Left kidney (tissue), 8 donors: ENCODE measurements at places on chromosomes 12 and 14. TPM values are rescaled to one million over a fixed set of nuclear protein-coding genes. Genes with fewer than 3 reads are reported as not detected.

BCL11B gene
- polyA plus RNA-seq = 2.7 TPM

- DNase-seq = peak; percentile 66
Measured at GRCh38 chr14:51653079-51653774, 1.5 kb downstream of the FRMD6 start.

DNA sequence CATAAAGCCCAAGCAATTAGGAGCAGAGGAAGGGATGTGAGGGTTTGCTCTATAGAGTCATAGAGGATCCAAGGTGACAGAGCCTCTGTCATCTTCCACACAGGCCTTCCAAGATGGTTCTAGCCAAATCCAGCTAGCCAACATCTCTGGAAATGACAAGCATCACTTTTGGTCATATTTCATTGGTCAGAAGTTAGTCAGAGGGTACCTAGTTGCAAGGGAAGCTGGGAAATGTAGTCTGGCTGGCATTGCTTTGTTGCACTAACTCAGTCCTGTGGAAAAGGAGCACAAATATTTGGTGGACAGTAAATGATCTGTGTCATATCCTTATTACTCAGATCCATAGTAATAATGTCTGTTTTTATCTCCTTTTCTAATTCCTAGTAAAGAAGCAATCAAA, 715.7 kb downstream of the NRXN3 start:
- no peak for DNase-seq

DNA sequence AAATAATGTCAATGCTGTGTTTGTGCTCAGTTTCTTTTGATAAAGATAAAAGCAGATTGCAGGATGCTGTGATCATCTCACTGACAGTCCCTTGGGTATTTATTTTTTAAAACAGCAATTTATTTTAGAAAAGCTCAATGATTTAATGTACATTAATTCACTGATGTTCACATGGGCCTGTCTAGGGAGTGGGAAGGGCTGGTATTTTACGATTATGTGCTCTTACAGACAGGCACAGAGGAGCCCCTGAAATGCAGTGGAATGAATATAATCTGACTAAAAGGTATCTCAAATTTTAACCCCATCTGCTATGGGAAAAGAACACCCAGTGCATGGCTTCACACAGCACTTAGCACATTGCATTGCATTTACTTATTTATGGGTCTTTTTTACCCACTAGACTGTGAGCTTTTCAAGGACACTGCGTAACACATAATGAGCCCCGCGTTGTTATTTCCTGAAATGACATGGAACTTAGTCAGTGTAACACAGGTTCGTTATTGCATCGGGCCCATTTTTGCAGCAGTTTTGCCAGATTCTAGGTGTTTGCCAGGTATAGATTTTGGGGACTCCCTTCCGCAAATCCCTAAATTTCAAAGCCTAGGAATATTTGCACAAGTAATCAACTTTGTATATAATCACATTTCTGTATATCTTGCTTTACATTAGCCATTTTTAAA, 425.3 kb upstream of the FBXO33 start:
- no peak for DNase-seq

DNA sequence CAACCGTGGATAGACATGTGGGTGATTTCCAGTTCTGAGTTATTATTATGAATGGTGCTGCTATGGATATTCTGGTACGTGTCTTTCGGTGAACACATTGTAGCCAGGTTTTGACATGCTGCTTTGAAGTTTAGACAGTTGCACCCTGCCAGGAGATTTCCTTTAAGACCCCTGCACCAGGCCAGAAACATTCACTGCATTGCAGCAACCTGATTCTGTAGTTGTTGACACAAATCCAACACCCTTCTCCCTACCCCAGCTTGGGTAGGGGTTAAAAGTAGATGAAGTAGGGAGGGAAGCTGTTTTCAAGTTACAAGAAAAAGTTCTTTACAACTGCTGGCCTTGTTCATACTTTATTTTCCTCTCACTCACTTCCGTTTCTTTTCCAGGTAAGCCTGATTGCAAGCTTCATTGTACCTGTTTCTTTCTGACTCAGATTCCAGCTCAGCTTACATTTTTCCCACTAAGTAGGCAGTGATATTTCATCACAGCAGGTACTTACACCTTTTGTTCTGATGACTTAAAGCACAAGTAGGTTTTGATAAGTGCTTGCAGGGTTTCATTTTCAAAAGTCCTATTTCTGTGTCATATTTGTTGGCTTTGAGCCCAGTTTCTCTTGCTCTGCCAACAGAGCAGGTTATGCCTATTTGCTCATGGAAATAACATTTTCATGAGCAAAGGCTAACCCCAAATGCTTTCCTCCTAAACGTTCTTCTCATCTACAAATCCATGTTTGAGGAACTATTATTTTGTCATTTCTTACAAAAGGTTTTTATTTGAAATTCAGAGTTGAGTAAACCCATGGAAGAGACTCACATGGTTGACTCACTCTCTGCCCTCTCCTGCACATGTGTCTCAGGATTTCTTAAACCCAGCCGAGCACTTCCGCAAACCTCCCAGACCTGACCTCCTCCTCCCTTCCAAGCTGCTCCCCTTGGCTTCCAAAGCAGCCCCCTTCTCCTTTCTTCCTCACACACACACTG, 12.1 kb upstream of the LTA4H start:
- DNase-seq = no peak

OR11H12 gene
- not detected for polyA plus RNA-seq

STYX gene
- 19.0 TPM for polyA plus RNA-seq

DNA sequence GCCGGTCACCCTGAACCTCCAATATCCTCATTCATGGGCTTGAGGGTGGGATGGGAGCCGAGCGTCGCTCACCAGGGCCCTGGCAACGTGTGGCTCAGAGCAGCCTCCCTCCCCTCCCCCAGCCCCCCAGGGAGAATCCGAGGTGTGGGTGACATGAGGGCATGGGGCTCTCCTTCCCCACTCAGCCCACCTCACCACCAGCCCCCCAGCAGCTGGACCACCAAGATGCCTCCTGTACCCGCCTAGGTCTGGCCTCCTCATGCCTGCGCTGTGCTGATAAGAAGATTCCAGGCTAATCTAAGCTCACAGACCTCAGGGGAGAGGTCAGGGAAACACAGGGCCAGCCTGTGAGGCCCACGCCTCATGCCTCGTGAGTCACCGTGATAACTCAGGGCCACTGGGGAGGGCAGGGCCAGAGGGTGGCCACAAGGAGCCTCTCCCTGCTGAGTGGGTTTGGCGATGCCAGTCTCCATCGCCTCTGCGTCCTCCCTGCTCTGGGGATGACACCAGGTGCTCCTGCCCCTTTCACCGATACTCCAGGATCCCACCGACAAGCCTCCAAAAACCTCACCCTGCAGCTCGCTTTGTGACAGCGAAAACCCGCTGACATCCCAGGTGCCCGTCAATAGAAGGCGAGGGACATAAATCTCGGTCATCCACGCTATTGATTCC, 56.9 kb downstream of the TESC start:
- DNase-seq = no peak

DNA sequence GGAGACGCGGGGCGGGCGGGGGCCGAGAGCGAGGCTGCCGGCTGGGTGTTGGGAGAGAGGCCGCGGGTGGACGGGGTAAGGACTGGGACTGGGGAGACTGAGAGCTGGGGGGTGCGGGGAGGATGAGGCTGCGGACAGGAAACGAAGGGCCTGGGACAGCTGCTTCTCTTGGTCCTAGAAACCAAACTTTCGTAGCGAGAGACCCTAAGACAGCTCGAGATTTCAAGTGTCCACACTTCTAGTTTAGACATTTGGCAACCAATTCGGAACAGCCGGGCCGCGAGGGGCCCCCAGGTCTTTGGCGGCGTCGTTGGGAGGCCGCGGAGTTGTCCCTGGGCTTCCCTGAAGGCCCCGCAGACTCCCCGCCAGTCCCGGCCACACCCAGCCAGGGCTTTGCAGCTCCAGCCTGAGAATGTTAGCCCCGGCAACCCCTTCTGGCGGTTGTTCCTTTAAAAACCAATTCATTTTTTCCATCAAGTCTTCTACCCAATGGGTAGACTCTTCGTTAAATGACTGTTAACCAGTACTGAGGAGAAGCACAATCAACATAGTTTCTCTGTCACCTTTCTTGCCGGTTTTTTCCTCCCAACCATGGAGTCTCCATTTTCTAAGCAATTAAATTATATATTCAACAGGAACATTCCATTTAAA, 11.5 kb downstream of the NKX2-1 start:
- DNase-seq = no peak

LHX5 gene
- not detected for polyA plus RNA-seq

TAS2R31 gene
- polyA plus RNA-seq = 2.2 TPM

DNA sequence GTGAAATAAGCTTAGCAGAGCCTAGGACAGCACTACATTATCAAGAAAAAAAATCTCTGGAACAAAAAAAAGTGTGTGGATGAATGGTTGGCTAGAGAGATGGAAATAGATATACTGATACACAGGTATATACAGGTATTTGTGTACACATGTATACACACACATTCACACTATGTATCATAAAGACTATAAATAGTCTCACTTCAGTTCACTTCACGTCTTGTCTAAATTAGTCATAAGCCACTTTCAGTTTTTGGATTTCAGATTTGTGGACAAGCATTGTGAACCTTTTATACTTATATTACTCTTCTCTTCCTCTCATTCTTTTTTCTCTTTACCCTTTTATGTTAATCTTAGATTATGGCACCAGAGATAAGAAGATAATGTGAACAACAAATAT, 41.8 kb upstream of the SLC6A15 start:
- DNase-seq = no peak

LUM gene
- 31.5 TPM for polyA plus RNA-seq

- no peak for DNase-seq
Measured at GRCh38 chr12:10372559-10372958, 17.3 kb downstream of the KLRK1 start.

GRCh38 chr14:106831322-106831720, 1304.9 kb downstream of the TMEM121 start:
- no peak for DNase-seq

TBC1D30 gene
- 5.1 TPM for polyA plus RNA-seq

PRIMA1 gene
- 1.5 TPM for polyA plus RNA-seq

DNA sequence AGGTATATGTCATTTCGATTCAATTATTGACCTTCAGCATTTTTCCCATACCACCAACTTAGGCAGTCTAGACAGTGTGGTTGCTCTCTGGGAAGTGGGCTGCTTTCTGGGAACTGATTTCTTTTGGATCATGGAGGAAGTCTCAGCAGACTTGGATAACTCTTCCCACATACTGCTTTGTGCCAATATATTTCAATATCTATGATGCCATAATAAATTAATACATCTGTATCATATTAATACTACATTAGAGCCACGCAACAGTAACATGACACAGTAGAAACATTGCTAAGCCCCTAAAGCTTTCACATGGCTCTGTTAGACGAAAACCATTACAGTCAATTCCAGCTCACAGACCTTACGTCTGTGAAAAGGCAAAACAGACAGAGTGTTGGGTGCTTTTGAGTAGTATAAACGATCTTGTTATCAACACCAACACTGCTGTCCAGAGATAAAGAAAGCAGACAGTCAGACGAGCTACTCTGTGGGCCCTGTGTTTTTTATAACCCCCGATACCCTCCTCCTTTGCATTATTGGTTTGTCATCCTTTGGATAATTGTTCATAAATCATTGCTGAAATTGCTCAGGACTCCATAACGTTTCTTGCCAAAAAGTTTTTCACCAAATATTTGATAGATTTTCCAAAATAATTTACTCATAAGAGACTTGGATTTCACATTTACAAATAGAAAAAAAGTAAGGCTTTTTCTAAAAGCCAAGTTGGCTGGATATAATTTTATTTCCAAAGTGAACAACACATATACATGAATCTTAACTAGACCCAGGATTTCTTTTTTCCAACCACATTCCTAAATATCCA, 439.7 kb downstream of the ADAMTS20 start:
- no peak for DNase-seq

DNA sequence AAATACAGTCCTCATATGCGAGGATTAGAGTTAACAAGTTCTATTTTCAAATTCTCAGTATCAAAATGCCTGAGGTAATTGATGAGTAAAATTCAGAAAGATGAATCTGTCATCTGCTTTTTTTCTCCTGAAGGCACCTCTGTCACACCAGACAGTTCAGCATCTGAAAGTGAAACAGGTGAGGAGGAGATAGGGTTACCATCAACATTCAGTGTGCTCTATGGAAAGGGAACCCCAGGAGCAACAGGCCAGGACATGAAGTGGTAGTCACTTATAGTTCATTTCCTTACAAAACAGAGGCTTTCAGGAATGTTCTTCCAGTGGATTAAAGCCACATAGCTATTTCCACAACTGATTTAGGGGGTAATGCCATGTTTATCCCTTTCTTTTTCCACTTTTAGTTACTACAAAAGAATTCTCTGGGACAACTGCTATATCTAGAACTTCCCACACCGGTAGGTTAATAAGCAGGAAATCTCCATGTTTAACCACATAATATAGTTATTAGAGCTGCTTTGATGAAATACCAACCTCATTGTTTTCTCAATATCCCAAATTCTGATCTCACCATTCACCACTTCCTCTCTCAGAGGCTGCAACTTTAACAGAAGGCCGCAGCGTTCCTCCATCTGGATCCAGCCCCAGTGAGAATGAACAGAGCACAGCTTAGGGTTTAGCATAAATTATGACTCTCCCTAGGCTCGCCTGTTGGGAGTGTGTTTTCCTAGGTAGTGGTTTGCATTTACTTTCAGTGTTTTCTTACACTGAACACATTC, 177.0 kb upstream of the CNTN1 start:
- peak; percentile 6 for DNase-seq

DNAH10 gene
- polyA plus RNA-seq = 7.5 TPM

DNA sequence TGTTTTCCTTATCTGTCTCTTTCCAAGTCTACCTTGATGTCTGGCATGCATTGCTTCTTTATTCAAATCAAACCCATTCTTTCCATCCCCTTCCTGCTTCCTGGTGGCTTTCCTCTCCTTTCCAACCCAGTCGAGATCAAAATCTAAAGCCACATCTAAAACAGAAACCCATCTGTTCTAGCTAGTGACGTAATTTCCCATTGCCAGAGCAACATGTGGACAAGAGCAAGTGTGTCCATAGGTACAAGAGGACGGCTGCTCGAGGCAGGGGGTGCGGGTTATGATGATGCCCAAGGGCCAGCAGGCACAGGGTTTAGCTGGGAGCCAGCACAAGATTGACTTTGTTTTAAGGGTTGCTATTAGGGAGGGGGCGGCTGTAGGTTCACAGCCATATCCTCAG, 7.0 kb downstream of the KRT80 start:
- no peak for DNase-seq

TSHR gene
- polyA plus RNA-seq = 0.88 TPM

GRCh38 chr12:128047266-128048060, 219.5 kb upstream of the TMEM132C start:
- no peak for DNase-seq

DNA sequence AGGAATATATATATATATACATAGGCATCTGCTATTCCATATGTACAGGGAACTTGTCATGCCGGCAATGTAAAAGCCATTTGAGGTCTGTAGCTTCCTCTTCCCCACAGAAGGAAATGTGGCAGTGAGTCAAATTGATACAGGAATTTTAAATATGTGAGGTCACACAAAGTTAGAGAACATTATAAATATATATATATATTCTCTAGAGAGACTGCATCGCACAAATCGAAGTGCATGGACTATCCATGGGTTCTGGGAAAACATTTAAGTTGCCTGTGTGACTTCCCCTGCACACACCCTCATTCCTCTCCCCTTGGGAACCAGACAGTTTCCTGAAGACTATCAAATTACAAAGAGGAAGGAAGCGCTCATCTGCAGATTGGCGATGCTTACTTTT, 100.9 kb upstream of the CCDC91 start:
- DNase-seq = no peak
